ENCODE measurements at places on chromosomes 2 and 18. TPM values are rescaled to one million over a fixed set of nuclear protein-coding genes. Genes with fewer than 3 reads are reported as not detected.

- H3K36me3 ChIP-seq: no peaks in the 10 kb centered on the region
- H3K27ac ChIP-seq: no peak overlapping the region
- no peaks in the 10 kb centered on the region for H3K4me1 ChIP-seq
- no peak overlapping the region for H3K4me3 ChIP-seq
- no peak for DNase-seq
Measured at GRCh38 chr2:79373358-79374130, 139.3 kb upstream of the CTNNA2 start.

- no peaks in the 10 kb centered on the region for H3K27me3 ChIP-seq
- H3K36me3 ChIP-seq: no peaks in the 10 kb centered on the region
- H3K4me3 ChIP-seq: no peak overlapping the region
- peaks cover 5% of the 10 kb centered on the region for H3K4me1 ChIP-seq
- DNase-seq: no peak
- H3K27ac ChIP-seq: no peak overlapping the region
Measured at GRCh38 chr2:34107811-34108210, 508.7 kb upstream of the FAM98A start.

GRCh38 chr2:184620367-184620766 is 22.0 kb downstream of the ZNF804A start:
- no peak overlapping the region for H3K27ac ChIP-seq
- H3K27me3 ChIP-seq: no peaks in the 10 kb centered on the region
- peak; percentile 45 for DNase-seq
- no peak overlapping the region for H3K4me3 ChIP-seq
- no peaks in the 10 kb centered on the region for H3K36me3 ChIP-seq

DNA sequence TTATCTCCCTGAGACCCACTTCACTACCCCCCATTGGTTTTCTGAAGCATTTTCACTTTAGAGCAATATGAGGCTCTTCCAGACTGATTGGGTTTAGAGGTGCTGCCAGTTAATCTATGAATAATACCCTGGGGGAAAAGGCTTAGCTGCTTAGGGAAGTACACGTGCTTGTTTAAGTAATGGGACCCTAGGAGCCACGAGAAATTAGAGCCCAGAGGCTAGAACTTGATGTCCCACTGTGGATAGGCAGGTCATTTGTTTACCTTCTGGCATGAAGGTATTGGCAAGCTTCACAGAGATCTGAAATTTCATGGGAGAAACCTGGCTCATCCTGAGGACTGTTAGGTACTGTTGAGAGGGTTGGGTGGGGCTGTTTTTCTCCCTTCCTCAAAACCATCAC is 59.7 kb downstream of the CLIP4 start:
- H3K36me3 ChIP-seq: no peaks in the 10 kb centered on the region
- no peaks in the 10 kb centered on the region for H3K27me3 ChIP-seq
- DNase-seq: peak; percentile 52
- H3K4me3 ChIP-seq: no peak overlapping the region

GRCh38 chr2:171432206-171432968 is 1.4 kb downstream of the METTL8 start:
- peak overlapping the region; percentile 94 for H3K27ac ChIP-seq
- peaks cover 18% of the 10 kb centered on the region for H3K36me3 ChIP-seq
- peak overlapping the region; percentile 80 for H3K4me3 ChIP-seq
- no peak for DNase-seq
- H3K4me1 ChIP-seq: peaks cover 29% of the 10 kb centered on the region

DNA sequence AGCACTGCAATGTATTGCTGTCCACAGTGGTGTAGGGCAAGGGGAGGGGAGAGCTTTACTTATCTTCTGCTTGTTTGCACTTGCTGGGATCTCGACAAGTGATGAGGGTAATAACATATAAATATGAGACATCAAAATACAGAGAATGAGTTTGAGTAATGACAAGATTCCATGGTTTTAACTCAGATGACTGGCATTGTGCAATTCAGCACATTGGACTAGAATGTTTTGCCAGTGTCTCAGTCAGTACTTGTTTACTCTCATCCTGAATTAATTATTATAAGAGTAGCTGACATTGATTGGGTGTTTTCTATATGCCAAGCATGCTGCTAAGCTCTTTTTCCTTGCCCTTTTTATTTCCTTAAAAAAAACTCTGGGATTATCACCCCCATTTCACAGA is 306.7 kb upstream of the MMADHC start:
- no peaks in the 10 kb centered on the region for H3K4me1 ChIP-seq
- H3K36me3 ChIP-seq: no peaks in the 10 kb centered on the region
- no peak overlapping the region for H3K4me3 ChIP-seq

DNA sequence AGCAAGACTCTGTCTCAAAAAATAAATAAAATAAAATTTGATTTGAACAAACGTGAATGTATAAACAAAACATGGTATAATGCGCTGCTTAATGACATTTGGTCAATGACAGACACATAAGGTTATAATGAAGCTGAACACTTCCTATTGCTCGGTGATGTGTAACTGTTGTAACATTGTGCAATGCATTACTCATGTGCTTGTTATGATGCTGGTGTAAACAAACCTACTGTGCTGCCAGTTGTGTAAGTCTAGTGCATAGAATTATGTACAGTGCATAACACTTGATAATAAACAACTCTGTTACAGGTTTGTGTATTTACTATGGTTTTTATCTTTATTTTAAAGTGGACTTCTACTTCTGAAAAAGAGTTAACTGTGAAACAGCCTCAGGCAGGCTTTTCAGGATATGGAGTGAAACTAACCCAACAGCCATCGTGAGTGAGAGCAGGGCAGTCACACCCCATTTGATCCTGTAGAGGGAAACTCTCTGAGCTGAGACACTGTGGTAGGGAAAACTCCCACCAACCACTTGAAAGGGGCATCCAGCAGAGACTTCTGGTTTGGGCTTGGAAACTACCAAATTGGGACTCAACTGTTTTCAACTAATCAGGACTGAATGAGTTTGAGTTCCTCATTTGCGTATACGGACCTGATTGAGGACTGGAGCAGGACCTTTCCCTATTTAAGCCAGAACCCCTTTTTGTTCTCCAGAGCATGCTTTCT is 8.7 kb upstream of the RPRD1A start:
- no peaks in the 10 kb centered on the region for H3K4me1 ChIP-seq
- H3K4me3 ChIP-seq: no peak overlapping the region
- H3K27me3 ChIP-seq: no peaks in the 10 kb centered on the region

GRCh38 chr2:121034551-121034950 is 250.5 kb downstream of the TFCP2L1 start:
- H3K27me3 ChIP-seq: peaks cover 12% of the 10 kb centered on the region
- no peak overlapping the region for H3K4me3 ChIP-seq
- no peaks in the 10 kb centered on the region for H3K36me3 ChIP-seq

DNA sequence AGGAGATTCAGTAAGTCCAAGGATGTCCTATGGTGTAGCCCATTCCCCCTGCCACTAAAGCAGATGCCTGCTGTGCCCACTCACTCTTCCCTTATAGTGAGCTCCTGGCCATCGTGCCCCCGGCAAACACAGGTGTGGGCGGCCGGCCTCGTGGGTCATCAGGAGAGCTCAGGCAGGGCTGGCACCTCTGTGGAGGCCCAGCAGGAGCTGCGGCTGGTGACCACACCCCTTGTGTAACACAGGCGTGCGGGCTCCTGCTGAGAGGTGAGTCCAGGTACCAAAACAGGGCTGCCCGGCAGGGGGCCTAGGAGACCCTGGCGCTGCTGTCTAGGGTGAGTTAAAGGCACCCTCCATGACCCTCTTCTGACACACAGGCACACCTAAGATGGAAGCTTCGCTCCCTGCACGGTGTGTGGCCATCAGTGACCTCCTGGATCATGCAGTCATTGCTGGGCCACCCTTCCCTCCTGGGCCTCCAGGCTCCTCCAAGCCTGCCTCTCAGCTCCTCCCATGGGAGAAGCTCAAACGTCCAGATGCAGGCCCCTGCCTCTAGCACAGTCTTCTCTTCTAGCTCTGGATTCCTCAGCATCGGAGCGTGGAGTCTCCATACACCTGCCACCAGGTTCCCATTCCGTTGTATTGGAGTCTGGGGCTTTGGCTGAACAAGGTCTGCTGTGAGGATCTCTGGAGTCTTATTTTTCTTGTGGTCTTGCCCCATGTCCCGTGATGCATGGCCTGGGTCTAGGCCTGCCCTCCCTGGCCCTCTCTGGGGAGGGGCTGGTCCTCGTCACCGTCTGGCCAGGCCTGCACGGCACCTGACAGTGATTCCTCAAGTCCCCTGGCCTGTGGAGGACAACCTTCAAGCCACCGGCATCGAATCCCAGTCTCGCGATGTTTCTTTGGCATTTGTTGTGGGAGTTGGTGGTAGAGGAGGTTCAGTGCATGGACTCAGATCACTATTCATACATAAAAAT is 246.9 kb downstream of the ACKR3 start:
- no peaks in the 10 kb centered on the region for H3K4me1 ChIP-seq
- H3K27me3 ChIP-seq: no peaks in the 10 kb centered on the region
- no peak for DNase-seq
- no peaks in the 10 kb centered on the region for H3K36me3 ChIP-seq
- H3K27ac ChIP-seq: no peak overlapping the region

DNA sequence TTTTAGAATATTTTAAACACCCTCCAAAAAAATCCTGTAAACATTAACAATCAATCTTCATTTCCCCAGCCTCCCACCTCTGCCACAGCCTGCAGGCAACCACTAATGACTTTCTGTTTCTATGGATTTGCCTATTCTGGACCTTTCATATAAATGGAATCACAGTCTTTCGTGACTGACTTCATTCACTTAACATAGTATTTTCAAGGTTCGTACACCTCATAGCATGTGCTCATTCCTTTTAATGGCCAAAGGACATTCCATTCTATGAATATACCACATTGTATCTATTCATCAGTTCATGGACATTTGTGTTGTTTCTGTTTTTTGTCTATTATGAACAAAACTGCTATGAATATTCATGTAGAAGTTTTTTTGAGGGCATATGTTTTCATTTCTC is 48.5 kb downstream of the NAT8 start:
- no peaks in the 10 kb centered on the region for H3K36me3 ChIP-seq
- H3K4me1 ChIP-seq: no peaks in the 10 kb centered on the region
- no peak overlapping the region for H3K4me3 ChIP-seq
- DNase-seq: no peak

DNA sequence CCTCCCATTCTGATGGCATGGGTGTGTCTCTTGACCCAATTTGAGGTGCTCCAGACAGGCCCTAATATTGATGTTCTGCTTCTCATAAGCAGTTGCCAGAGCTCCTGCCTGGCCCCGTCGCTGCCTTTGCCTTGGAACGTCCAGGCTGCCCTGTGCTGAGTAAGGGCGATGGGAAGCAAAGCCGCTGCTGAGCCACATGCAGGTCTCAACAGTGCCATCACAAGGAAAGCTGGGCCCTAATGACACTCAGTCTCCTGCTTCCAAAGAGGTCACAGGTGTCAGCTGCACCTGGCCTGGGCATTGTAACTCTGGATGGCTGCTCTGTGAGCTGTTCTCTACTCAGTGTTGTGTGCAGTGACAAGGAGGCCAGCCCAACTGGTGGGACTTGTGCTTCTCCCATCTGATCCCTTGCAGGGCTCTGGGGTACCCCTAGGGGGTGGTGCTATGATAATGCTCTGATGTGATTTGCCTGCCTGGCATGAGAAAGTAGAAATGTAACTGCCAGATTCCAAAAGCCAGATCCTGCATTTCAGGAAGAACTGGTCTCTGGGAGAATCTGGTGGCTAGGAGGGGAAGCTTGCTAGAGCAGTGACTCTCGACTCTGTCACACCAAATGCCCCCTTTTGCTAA is 8.7 kb downstream of the TTC39C start:
- no peaks in the 10 kb centered on the region for H3K27me3 ChIP-seq
- H3K36me3 ChIP-seq: no peaks in the 10 kb centered on the region
- peak; percentile 44 for DNase-seq
- H3K4me1 ChIP-seq: peaks cover 21% of the 10 kb centered on the region
- no peak overlapping the region for H3K27ac ChIP-seq
- H3K4me3 ChIP-seq: no peak overlapping the region

- no peak overlapping the region for H3K27ac ChIP-seq
- H3K36me3 ChIP-seq: no peaks in the 10 kb centered on the region
- H3K27me3 ChIP-seq: no peaks in the 10 kb centered on the region
- H3K4me3 ChIP-seq: no peak overlapping the region
Measured at GRCh38 chr2:153235516-153235915, 243.0 kb downstream of the RPRM start.

DNA sequence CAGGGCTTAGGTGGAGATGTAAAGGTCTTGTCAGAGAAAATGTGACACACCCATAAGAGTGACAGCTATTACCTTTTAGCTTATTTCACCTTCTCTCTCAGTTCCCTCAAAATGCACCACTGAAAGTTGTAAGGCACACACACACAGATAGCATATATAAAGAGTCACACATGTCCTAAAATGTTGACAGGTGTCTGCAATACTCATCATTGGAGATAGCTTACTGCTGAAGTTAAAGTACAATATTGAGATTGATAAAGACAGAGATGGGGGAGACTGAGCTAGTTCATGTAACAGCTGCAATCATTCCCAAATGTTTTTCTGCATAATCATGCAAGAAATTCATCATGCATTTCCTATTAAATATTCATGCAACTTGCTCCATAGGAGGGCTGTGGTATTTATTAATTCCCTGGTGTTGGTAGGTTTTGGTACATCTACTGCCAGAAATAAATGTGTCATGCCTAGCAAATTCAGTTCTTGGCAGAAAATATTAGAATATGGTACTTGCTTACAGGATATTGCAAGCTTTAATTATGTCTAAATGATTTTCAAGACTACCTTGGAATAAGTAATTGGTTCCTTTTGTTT is 118.8 kb upstream of the RBMS1 start:
- DNase-seq: peak; percentile 61
- H3K4me3 ChIP-seq: no peak overlapping the region
- peaks cover 47% of the 10 kb centered on the region for H3K4me1 ChIP-seq
- H3K27me3 ChIP-seq: no peaks in the 10 kb centered on the region
- H3K27ac ChIP-seq: no peak overlapping the region
- H3K36me3 ChIP-seq: no peaks in the 10 kb centered on the region

GRCh38 chr18:63314062-63314790 is 5.3 kb downstream of the BCL2 start:
- DNase-seq: no peak
- H3K27ac ChIP-seq: no peak overlapping the region
- H3K27me3 ChIP-seq: no peaks in the 10 kb centered on the region
- peaks cover 19% of the 10 kb centered on the region for H3K4me1 ChIP-seq
- H3K36me3 ChIP-seq: no peaks in the 10 kb centered on the region

The REG1B gene
- not detected for total RNA-seq

The HOXD1 gene
- total RNA-seq: not detected

The SCYGR4 gene
- not detected for total RNA-seq

The GPR155 gene
- not detected for total RNA-seq

The TFCP2L1 gene
- not detected for total RNA-seq

The CABLES1 gene
- 7.1 TPM for total RNA-seq

The D2HGDH gene
- total RNA-seq: 30.7 TPM

The HES6 gene
- 26.9 TPM for total RNA-seq

The GYPC gene
- total RNA-seq: 0.75 TPM

The RNF103 gene
- total RNA-seq: 10.1 TPM

The CNTNAP5 gene
- not detected for total RNA-seq

The DOK6 gene
- 17.0 TPM for total RNA-seq

Data from A673 (cell line).